ENCODE measurements at places on chromosomes 3 and 15.

DNA sequence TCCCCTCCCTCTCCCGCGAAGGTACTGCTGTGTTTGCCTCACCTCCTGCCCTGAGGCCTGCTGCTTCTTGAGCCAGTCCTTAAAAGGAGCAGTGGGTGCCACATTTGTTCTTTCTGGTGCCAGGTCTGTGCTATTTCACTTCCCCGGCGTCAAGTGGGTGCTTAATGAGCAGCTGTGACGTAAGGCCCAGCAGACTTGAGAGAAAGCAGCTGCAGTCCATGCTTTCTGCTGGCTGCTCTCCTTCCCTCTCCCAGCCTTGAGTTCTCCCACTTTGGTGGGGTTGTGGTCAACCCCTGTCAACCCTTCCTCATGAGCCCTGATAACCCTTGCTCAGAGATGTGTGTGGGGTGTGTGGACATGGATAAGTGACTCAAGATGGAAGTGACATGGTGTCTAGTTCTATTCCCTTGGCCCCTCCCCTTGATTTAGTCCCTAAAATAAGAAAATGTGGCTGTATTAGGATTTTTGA is 6.9 kb downstream of the INAFM2 start:
- DNase-seq: peak; percentile 65

DNA sequence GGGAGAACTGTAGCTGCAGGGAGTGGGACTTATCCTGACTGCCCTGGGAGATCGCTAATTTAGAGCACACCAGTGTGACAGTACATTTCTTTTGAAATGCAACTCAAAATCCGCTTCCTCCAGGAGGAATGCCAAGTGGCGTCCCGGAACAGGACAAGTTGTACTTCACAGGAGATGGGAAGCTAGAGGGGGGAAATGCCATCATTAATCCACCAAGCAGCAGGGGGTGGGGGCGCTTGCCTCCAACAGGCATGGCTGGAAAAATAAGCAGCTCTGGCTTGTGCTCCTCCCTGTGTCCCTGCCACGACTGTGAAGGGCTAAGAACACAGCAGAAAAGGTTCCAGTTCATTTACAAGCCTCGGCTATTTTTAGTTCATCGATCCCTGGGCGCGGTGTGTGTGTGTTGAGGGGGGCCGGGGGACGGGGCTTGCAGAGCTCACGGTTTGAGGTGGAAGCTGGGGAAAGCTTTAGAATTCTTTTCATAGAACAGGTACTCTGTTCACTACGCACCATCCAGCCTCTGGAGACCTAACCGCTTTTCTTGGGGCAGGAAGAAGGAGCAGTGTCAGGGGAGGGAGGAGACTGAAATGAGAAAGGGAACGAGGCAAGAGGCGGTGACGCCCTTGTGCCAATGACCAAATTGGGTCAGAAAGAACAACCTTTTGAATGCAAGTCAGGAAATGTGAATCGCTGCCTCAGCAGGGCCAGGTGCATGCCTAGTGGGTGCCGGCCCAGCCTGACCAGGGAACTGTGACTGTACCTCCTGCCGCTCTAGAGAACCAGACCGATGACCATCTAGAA is 51.8 kb upstream of the DGKG start:
- peak; percentile 36 for DNase-seq

- DNase-seq: no peak
Measured at GRCh38 chr3:41768363-41768762, 193.5 kb downstream of the ULK4 start.

GRCh38 chr3:127573912-127574311 is 16.6 kb downstream of the TPRA1 start:
- peak; percentile 19 for DNase-seq

GRCh38 chr3:64427671-64428070 is 202.4 kb upstream of the PRICKLE2 start:
- DNase-seq: no peak

- DNase-seq: no peak
Measured at GRCh38 chr15:84880007-84880406, 4.5 kb upstream of the SLC28A1 start.

GRCh38 chr15:79035111-79035601 is 55.4 kb downstream of the RASGRF1 start:
- no peak for DNase-seq

DNA sequence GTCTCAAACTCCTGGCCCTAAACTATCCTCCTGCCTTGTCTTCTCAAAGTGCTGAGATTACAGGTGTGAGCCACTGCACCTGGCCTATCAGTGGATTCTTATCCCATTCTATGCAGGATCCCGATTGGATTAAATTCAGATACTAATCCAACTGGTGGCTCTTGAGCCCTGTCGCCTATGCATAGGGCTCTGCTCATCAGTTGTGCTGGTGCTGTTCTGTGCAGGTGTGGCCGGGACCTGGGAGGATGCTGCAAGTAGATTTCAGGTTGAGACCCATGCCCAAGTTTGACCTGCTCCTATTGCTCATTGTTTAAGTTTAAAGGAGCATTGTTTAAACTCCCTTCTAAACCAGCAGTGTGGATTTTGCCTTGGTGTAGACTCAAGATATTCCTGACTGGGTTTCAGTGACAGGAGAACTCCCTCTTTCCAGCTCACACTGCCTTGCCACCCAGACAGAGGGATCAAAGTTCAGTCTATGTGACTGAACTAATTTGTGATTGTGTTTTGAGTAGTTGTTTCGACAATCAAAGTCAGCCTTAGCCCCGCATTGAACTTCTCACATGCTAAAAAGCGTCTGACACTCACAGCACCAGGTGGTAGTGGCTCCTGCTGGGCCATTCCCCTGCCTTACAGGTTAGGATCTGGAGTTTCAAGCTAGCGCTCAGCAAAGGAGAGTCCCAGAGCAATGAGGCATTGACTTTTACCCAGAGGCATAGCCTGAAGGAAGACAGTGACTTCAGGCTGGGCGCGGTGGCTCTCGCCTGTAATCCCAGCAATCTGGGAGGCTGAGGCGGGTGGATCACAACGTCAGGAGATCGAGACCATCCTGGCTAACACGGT is 45.0 kb upstream of the PIK3CB start:
- DNase-seq: no peak

GRCh38 chr3:47283193-47283537 is 421 bp downstream of the KLHL18 start:
- no peak for DNase-seq

- DNase-seq: no peak
Measured at GRCh38 chr3:50318163-50318562, 4.4 kb downstream of the HYAL2 start.

- no peak for DNase-seq
Measured at GRCh38 chr3:111471831-111472230, 70.2 kb upstream of the CD96 start.

DNA sequence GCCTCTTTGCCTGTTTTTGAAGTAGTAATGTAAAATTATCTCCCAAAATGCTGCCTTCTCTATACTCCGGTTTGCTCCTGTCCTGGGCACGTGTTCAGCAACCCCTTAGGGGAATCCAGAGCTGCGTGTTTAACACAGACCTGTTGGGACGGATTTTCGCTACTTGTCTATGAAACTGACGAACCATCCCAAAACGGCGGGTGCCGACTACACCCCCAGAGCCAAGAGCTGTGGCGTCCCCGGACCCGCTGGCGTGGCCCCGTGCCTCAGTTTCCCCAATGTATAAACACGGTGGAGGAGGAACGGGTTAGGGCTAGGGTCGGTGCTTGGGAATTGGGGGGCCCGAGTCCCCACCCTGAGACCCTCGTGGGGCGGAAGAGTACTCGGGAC is 473 bp downstream of the FHIT start:
- DNase-seq: no peak

DNA sequence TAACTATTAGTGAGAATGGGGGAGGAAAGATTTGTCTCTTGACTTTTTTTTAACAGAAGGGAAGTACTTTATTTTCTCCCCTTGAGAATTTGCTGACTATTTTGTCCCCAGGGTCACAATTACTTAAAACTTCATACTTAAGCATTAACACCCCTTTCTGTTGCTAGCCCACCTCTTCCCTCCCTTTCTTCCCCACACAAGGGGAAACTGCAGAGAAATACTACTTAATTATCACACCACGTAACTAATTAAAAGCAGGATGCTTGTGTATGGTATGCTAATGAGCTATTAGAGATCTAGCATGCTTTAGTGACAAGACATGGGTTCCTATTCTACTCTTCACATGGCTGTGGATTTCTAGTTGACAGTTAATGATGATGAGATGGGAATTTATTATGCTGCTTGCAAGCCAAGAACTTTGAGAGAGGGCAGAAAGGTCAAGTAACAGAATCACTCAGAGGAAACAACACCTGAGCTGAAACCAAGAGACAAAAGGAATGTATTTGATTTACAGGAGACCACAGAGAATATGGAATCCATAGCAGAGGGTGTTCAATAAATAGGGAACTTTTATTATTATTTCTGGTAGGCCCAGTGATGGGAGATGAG is 179.2 kb downstream of the LSAMP start:
- DNase-seq: no peak

- no peak for DNase-seq
Measured at GRCh38 chr3:134832585-134832984, 37.5 kb downstream of the EPHB1 start.

GRCh38 chr3:32873531-32874130 is 55.8 kb downstream of the TRIM71 start:
- DNase-seq: peak; percentile 17

DNA sequence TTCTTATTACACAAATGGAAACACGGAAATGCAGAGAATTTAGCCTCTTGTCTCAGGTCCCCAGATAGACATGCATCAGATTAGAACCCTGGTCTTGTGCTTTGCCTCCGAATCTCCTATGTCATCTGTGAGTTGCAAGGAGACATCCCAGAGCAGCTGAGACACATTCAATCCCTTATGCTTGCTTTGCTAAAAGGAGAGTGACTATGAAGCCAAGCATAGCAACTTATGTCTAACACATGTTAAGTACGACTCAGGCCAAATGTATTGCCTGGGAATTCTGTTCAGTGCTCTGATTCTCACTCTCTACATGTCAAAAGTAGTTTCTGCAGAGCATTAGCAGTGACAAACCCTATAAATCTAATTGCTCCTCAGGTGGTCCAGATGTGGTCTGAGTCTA is 30.6 kb upstream of the LRRC3B start:
- DNase-seq: no peak

DNA sequence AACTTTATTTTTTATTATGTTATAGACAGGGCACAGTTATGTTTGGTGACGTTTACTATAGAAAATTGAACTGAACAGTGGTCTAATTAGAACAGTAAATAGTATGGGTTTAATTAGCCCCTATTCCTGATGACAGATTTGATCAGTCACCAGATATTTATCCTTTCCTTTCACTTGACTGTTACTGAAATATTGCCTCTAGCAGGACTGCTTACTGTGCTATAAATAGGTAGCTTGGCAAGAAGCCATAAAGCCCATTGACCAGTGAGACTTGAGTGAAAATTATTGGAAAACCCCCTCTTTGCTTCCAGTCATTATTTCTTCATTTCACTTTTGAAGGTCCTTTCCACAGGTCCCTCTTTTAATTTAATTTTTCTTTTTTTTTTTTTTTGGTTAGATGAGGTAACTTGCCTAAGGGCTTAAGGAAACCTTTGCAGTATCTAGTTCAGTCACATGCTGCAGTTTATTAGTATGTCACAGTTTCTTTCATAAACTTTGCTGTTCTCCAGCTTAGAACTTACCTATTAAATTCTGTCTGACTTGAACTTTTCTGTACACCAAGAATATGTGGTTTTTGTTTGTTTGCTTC is 115.6 kb downstream of the ADAMTSL3 start:
- no peak for DNase-seq

DNA sequence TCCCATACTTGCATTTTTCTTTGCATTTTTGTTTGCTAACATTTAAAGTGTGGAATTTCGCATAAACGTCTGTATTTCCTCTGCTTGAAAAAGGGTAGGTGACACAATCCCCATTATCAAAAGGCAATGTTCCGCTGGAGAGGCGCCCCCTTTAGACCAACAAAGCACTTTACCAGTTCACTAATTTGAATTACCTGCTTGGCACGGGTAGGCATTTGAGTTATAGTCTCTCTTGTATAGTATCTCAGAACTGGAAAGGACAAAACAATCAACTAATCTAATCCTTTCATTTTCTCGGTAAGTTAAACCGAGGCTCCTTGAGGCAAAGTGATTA is 775 bp upstream of the CCDC39 start:
- no peak for DNase-seq

DNA sequence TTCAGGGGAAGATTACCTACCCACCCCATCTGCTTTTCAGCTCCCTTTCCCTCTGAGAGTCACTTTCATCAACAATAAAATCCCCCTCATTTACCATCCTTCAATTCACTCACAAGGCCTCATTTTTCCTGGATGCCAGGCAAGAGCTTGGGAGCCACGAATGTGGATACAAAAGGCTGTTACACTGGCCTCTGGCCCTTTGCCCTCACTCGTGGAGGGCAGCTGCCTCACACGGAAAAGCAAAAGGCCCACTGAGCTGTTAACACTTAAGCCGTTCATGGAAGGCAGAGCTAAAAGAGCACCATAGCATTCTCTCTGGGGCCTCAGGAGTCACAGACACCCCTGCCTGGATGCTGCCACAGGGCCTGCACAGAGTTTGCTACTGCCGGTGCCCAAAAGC is 102.4 kb upstream of the TUSC7 start:
- no peak for DNase-seq

- no peak for DNase-seq
Measured at GRCh38 chr3:130950641-130951040, 56.8 kb downstream of the ATP2C1 start.

GRCh38 chr3:24305795-24306467 is 188.7 kb downstream of the THRB start:
- DNase-seq: no peak

DNA sequence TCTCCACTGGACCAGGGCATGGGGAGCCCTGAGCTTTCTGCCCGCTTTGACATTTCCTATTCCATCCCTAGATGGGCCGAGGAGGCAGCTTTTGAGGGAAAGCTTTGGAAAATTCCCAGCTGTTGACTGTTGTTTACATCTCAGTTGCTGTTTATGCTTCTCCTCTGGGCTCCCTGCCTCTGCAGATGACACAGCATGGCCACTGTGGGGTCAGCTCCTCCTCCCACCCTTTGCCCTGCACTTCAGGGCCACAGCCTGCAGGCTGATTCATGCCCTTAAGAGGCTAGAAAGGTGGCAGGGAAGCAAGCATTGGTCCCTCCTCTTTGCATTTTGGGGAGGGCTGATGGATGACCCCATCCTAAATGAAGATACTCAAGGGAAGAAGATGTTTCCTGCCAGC is 8.5 kb upstream of the CTXND1 start:
- no peak for DNase-seq

GRCh38 chr3:123609063-123609462 is 24.2 kb upstream of the HACD2 start:
- no peak for DNase-seq

DNA sequence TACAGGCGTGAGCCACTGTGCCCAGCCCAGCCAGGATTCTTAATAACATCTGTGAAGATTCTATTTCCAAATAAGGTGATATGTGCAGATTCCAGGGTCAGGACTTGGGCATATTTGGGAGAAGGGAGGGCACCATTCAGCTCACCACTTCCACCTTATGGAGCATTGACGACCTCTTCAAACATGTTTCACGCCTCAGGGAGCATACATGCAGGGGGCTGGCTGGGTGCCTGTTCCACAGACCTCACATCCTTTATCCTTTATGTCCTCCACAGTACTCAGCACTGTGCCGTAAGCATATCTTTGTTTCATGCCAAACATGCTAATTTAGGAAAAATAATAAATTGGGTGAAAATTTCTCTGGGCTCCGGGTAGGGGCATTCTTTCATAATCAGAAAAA is 229.0 kb downstream of the THSD4 start:
- no peak for DNase-seq
